ENCODE measurements at places on chromosomes 5 and 9. TPM values are rescaled to one million over a fixed set of nuclear protein-coding genes. Genes with fewer than 3 reads are reported as not detected.

FRRS1L gene
- not detected for total RNA-seq

S100Z gene
- 0.36 TPM for total RNA-seq

PCDHB6 gene
- not detected for total RNA-seq

ARHGEF39 gene
- 16.1 TPM for total RNA-seq

DNAJC21 gene
- total RNA-seq: 66.3 TPM

SLC25A2 gene
- total RNA-seq: not detected

WNT8A gene
- total RNA-seq: not detected

CHSY3 gene
- not detected for total RNA-seq

CRHBP gene
- not detected for total RNA-seq

SOX30 gene
- not detected for total RNA-seq

DAB2IP gene
- 0.38 TPM for total RNA-seq

INSL6 gene
- not detected for total RNA-seq

DNAH5 gene
- total RNA-seq: not detected

AHRR gene
- 1.6 TPM for total RNA-seq

MYMK gene
- not detected for total RNA-seq

AK3 gene
- total RNA-seq: 35.6 TPM

SH3RF2 gene
- total RNA-seq: not detected

LHX3 gene
- total RNA-seq: 0.09 TPM

GABRA1 gene
- total RNA-seq: not detected

DOK3 gene
- total RNA-seq: 21.1 TPM

EPB41L4A gene
- 0.35 TPM for total RNA-seq

TMEM252 gene
- total RNA-seq: not detected
